ENCODE measurements at places on chromosomes 2 and 18.

- H3K4me3 ChIP-seq = no peak overlapping the region
- H3K4me1 ChIP-seq = no peaks in the 10 kb centered on the region
- peaks cover 4% of the 10 kb centered on the region for H3K36me3 ChIP-seq
- H3K27ac ChIP-seq = no peak overlapping the region
Observed at GRCh38 chr2:181073896-181074295, 93.5 kb downstream of the UBE2E3 start.

GRCh38 chr18:13453714-13454113 lies 235.2 kb downstream of the LDLRAD4 start:
- H3K4me3 ChIP-seq = no peak overlapping the region
- no peaks in the 10 kb centered on the region for H3K27me3 ChIP-seq
- H3K27ac ChIP-seq = no peak overlapping the region
- H3K4me1 ChIP-seq = peaks cover 7% of the 10 kb centered on the region
- H3K36me3 ChIP-seq = no peaks in the 10 kb centered on the region
- no peak for DNase-seq

DNA sequence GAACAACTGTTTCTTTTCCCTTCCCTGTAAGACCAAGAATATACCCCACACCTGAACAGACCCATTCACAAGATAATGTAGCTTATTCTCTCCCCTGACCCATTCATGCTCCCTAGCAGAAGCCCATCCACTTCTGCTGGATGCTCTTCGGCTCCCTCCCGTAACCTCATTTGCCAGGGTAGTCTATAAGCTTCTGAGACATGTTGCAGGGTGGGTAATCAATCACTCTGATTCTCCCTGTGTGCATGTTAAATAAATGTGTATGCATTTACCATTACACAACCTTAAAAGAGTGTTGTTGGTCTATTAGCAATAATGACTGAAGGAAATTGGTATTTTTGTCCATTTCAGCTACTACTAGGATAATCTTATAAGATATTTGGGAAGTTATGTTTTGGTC lies 1.3 kb downstream of the SLC19A3 start:
- no peak overlapping the region for H3K4me3 ChIP-seq
- no peak for DNase-seq
- peaks cover 5% of the 10 kb centered on the region for H3K27me3 ChIP-seq
- H3K4me1 ChIP-seq = peaks cover 20% of the 10 kb centered on the region

GRCh38 chr2:61074100-61074499 lies 8.4 kb downstream of the SANBR start:
- DNase-seq = no peak
- H3K27ac ChIP-seq = no peak overlapping the region
- no peaks in the 10 kb centered on the region for H3K4me1 ChIP-seq
- no peak overlapping the region for H3K4me3 ChIP-seq
- no peaks in the 10 kb centered on the region for H3K27me3 ChIP-seq

DNA sequence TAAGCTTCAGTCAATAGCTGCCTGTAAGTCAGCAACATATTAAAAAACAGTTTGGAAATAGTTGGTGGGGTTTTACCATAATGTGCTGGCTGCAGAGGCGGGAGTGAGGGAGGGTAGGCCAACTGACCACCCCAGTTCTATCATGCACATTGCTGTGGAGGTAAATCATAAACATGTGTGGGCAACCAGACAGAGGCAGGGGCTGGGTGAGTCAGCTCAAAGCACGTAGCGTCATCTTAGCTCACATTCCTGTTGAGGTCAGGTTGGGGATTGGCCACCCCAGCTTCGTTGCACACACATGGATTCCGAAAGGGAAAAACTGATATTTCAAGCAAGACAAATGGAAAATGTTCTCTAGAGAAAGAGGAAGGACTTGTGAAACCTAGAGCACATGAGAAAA lies 19.5 kb downstream of the GPR45 start:
- H3K4me3 ChIP-seq = no peak overlapping the region
- no peak for DNase-seq
